Left renal pelvis (tissue), 4 donors: ENCODE measurements at places on chromosomes 4 and X. TPM values are rescaled to one million over a fixed set of nuclear protein-coding genes. Genes with fewer than 3 reads are reported as not detected.

- no peak for DNase-seq
These were observed 54.1 kb downstream of the XAGE2 start for GRCh38 chrX:52422884-52423283.

- no peak for DNase-seq
These were observed 1.1 kb downstream of the TMEM131L start for GRCh38 chr4:153466949-153467896.

The TMSB15A gene
- 55.8 TPM for polyA plus RNA-seq

DNA sequence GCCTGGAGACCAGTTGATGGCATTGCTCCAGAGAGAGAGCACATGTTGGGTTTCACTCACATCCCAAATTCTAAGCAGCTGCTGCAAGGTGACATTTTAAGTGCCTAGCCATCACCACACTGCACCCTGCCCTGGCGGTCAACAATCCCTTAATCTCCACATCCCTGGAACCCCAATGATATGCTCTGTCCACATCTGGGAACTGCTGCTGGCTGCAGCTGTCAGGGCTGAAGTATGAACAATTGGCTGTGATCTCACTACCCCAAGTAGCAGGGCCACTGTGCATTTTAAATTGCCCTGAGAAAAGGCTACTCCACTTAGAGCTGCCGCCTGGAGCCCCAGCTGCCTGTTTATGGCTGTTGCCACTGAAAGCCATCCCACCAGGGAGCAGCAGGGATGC lies 190.6 kb downstream of the ACTRT1 start:
- DNase-seq: no peak

DNA sequence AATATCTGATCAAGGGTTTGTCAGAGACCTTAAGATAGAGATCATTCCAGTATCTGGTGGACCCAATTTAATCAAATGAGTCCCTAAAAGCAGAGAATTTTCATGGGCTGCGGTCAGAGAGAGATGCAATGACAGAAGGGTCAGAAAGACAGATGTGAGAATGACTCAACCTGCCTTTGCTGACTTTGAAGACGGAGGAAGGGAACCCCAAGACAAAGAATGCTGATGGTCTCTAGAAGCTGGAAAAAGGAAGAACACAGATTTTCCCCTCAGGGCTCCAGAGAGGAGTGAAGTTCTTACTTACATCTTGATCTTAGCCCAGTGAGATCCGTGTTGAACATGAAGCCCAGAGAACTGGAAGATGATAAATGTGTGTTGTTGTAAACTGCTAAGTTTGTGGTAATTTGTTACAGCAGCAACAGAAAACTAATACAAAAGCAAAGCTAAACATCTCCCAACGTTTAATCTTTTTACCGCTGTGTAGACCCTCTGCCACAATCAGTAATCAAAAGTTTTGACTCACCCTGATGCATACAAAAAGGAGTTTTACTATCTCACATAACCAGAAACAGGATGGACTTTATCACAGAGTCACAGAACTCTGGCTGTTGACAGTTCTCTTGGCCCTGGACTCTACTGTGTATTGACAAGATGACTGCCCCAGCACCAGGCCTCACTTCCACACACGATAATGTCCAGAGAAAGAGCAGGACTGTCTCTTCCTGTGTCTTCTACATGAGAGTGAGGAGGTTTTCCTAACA lies 70.2 kb upstream of the MAGEB2 start:
- no peak for DNase-seq

The SAT1 gene
- 277 TPM for polyA plus RNA-seq

- no peak for DNase-seq
These were observed 248.0 kb upstream of the ADAMTS3 start for GRCh38 chr4:72817012-72817411.

DNA sequence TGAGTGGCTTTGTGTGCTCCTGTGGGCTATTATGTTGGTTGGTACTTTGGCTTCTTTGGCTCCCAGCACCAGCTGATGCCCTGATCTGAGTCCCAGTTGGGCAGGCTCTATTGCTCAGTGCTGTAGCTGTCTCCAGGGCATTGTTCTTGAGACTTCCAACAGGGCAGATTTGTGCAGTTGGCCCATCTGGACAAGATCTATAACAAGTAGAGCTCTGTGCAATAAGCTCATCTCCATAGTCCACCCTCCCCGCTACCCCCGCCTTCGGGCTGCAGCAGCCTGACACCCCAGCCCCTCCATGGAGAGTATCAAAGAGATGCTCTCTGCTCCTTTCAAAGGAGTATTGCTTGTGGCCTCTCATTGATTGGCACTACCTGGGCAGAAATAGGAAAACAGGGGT lies 5.8 kb upstream of the TMEM31 start:
- DNase-seq: no peak

The RBBP7 gene
- polyA plus RNA-seq: 235 TPM

- DNase-seq: no peak
These were observed 59.9 kb downstream of the PROM1 start for GRCh38 chr4:16023776-16024408.

DNA sequence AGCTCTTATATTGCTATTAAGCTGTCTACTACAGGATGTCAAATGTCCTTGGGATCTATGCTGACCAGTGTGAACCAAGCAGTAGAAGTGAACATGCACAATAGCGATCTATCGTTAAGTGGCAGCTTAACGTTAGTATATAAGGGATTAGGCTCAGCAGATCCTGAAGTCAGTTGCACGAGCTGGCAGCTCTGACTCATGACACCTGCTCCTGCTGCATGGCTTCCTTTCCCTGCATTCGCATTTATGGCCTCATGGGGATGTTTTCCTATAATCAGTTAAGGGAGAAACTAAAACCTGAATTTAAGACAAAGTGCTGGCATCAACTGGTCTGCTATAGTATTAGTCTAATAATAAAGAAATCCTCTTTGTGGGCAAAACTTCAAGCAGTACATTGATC lies 12.7 kb upstream of the MCUB start:
- DNase-seq: no peak

GRCh38 chrX:109489174-109489573 lies 7.3 kb upstream of the GUCY2F start:
- DNase-seq: no peak

The PAGE5 gene
- not detected for polyA plus RNA-seq

The REPS2 gene
- polyA plus RNA-seq: 11.2 TPM

DNA sequence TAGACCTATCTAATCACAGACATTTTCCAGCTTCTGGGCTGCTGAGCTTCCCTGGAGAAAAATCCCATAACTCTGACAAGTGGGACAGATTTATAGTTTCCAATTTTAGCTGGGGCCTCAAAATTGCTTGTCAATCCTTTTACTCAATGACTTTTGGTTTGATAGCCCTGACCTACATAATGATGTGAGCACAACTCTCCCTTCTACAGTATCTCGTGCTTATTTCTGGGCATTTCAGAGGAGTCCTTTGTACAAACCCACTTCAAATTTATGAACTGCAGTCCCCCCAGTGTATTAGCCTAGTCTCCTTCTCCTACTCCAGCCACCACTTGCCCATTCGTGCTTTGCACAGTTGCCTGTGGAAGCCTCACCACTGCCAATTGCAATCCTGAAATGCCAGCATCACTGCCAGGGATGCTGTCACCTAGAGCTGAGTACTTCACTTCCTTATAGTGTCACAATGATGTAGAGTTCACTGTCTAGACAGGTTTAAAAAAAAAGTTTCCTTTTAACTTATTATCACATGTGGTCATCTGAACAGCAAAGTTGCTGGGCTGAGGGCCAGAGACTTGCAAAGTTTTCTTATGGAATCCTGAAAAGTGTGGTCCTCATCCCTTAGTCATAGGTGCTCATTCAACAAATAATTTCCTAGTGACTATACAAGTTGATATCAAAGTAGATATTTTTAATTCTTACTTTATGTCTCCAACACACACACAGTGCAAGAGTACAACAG lies 21.2 kb downstream of the TRAM1L1 start:
- no peak for DNase-seq

DNA sequence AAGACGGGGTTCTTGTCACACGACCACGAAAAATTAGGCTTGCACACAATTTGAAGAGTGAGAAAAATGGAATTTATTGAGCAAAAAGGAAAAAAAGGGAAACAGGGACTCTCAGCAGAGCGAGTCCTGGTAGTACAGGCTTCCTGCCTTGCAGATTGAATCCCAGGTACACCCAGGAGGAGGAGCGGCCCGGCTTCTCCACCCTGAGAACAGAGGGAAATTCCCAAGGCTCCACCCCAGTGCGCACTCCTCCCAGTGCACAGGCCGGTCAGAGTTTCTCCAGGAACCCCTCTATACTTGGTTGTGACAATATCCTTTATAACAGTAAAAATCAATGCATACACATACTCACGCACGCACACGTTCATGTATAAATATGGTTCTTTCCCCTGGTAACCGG lies 22.0 kb downstream of the SLC4A4 start:
- no peak for DNase-seq

DNA sequence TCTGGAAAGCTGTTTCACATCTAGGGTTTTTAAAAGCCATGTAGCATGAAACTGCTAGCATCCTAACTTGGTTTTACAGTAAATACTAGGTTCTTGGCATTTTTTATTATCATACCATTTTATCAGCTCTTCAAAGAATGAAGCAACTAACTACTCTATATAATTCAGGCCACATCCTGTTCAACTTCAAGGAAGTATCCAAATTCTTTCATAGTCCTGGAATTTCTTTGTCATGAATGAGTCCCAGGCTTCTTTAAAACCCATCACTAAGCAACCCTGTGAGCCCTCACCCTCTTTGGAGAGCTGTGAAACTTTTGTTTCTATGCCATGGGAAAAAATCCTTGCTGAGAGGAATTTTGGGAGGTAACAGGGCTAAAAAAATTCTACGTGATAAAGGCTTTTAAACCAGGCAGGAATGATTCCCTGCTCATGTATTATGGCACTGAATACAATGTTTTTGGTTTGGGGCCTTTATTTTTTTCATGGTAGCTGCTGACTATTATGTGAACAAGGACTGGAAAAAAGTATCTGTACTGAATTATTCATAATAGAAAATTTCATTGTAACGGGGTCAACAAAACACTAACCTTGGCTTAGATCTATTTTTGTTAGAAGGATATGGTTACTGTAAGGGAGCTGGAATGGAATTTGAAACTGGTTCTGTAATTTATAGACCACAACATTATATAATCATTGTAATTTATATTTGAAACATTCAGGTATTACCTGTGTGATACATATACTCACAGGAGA lies 164.9 kb downstream of the DCTD start:
- DNase-seq: no peak

DNA sequence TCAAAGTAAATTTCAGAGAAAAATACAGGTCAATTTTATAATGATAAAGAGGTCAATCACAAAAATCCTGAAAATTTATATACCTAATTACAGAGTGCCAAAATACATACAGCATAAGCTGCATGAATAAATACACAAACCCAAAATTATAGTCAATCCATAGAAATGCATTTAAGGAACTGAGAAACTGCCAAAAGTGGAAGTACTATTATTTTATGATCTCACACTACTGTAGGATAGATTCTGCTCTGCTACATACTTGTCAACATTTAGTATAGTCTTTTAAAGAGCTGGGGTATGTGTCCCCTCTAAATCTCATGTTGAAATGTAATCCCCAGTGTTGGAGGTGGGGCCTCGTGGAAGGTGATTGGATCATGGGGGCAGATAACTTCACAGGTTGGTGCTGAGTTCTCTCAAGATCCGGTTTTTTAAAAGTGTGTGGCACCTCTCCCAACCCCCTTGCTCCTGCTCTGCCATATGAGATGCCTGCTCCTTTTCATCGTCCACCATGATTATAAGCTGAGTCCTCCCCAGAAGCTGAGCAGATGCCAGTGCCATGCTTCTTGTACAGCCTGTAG lies 31.8 kb downstream of the CHIC2 start:
- DNase-seq: no peak
